ENCODE measurements at places on chromosomes 6 and 20.
A peak's percentile ranks its signal among the peaks of the same experiment; 100 is the strongest.

DNA sequence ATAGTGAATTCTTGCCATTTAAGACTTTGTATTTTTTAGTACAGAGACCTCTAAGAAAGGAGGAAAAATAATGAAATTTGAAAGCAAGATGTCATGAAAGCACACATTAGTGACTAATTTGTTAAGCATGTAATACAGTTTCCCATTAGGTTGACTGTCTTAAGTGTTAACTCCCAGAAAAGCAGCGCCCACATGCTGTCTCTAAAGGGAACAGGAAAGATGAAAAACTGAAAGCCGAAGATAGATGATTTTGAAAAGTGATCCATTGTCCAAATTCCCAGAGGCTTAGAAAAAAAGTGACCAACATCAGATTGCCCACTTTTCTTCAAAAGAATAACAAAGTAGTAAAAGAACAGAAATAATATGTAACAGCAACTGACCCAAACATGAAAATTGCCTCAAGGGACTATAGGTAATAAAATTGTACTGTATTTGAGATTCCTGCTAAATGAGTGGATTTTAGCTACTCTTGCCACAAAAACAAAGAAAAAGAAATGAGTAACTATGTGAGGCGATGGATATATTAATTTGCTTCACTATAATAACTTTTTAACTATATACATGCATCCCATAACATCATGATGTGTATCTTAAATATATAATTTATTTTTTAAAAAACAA, 83.2 kb upstream of the OGFRL1 start:
- DNase-seq: no peak

GRCh38 chr20:49572857-49573256, 4.9 kb upstream of the PTGIS start:
- no peak for DNase-seq

DNA sequence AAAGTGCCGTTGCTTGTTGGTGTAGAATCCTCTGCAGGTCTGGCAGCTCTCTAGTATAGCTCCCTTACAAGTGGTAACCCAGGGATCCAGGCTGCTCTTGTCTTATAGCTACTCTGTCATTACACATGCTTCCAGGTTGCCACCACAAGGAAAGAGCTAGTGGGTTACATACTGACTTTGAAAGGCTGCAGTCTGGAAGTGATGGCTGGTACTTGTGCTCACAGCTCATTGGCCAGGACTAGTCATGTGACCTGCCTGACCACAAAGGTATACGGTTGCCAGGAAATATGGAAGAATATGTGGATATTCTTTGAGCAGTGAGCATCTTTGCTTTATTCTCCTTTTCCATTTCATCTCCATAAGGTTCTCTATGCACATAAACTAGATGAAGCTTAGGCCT, 46.0 kb downstream of the RREB1 start:
- no peak for DNase-seq

DNA sequence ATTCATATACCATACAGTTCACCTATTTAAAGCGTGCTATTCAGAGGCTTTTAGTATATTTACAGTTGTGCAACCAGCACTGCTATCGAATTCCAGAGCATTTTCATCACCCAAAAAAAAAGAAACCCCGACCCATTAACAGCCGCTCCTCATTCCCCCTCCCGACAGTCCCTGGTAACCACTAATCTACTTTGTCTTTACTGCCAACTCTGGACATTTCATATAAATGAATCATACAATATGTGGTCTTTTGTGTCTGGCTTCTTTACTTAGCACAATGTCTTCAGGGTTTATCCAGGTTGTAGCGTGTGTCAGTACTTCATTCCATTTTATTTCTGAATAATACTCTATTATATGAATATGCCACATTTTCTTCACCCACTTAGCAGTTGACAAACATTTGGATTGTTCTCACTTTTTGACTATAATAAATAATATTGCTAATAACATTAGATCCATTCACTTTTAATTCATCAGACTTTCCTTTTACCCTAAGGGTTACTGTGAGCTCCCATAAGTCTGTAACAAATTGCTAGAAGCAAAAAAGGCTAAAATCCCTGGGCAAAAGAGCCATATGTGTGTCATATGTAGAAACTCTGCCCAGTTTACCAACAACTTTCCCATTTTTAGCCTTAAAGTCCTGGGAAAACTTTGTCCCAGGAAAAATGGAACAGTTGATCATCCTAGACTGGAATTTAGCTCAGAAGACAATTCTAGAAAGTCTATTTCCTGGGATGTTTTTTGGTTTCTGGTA, 23.2 kb upstream of the ROS1 start:
- DNase-seq: no peak

DNA sequence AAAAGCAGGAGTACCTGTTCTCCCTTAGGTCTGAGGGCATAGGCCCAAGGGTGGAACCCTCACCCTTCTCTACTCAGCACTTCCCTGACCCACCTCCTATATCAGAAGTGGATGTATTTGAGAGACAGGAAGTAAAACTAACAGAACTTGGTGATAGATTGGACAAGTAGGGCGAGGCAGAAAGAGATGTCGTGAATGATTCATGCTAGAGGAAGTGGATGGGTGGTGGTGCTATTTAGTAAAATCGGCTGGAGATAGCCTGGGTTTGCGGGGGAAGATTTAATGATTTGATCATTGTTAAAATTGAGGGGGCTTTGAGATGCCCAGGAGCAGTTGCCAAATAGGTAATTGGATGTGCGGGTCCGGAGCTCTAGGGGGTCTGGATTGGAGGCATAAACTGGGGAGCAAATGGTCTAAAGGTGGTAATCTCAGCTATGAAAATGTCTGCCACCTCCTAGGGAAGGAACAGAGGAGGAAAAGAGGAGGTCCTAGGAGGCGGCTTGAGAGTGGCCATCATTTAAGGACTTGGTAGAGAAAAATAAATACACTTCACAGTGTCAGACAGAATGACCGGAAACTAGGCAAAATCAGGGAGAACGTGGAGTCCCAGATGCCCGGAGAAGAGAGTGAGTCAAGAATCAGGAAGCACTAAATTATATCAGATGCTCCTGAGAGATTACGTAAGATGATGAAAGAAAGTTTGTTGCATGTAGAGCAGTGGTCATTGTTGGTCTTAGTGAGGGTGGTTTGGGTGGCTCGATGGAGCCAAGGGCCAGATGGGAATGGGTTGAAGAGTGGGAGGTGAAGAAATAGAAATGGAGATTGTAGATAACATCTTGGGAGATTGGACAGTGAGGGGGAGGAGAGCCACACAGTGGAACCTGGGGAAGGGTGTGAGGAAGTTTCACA, 142.0 kb downstream of the CEP57L1 start:
- peak; percentile 4 for DNase-seq

DNA sequence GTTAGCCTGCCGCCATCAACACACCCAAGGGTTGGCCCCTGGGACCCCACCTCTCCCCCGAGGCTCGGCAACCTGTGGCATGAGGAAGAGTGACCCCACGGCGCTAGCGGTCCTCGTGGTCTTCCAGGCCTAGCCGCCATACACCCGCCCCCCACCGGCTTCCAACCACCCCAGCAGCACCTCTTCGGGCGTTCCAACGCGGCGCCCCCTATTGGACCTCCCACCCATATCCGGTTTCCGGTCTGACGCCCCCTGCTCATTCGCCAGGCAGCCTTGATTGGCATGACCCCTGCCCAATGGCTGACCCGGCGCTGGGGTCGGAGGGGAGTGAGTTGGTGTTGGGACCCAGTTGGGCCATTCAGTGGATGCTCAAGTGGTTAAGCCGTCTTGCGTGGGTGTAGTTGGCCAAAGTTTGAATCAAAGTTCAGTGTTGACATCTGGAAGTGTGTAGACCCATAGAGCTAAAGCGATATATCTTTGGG, at the start of gene GNAS-AS1:
Gene GNAS-AS1, minus strand, starts transcription at position 210 of the 482 bp plus-strand sequence.
- DNase-seq: peak; percentile 91

DNA sequence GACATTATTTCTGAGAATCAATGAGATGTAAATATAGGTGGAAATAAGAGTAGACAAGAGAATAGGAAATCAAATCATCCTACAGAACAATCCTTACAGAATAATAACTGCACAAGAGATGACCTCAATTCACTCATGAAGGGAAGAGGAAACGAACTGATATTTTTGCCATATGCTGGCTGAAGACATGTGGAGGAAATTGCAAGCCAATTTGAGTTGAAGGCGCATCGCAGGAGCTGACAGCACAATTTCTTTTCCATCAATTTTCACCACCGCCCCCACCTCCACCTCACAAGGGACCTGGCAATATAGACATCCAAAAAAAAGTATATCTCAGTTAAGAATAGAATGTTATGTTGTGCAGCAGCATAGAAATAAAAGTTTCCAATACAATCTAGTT, 20.3 kb downstream of the CITED2 start:
- DNase-seq: no peak

GRCh38 chr6:157107915-157108651, 215.2 kb downstream of the TMEM242 start:
- DNase-seq: peak; percentile 23

GRCh38 chr20:53940360-53940702, 130.1 kb downstream of the BCAS1 start:
- DNase-seq: no peak

- DNase-seq: no peak
Measured at GRCh38 chr6:143332153-143332845, 118.2 kb downstream of the ADAT2 start.

DNA sequence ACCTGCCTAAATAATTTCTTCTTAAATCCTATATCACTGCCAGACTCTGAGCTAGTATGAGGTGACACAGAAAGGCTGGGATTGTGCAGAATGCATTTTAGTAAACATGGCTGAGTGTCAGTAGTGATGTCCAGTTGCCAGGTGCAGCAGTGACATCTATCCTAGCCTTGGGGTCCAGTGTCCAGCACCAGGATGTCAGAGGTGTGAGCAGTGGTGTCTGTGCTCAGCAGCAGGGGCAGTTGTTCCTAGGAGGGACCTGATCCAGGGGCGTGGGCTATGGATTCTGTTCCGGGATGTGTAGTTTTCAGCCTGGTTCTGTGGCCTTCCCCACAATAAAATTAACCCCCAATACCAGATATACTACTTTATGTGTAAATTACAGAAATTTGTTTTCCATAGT, 6.0 kb downstream of the HLA-C start:
- no peak for DNase-seq

DNA sequence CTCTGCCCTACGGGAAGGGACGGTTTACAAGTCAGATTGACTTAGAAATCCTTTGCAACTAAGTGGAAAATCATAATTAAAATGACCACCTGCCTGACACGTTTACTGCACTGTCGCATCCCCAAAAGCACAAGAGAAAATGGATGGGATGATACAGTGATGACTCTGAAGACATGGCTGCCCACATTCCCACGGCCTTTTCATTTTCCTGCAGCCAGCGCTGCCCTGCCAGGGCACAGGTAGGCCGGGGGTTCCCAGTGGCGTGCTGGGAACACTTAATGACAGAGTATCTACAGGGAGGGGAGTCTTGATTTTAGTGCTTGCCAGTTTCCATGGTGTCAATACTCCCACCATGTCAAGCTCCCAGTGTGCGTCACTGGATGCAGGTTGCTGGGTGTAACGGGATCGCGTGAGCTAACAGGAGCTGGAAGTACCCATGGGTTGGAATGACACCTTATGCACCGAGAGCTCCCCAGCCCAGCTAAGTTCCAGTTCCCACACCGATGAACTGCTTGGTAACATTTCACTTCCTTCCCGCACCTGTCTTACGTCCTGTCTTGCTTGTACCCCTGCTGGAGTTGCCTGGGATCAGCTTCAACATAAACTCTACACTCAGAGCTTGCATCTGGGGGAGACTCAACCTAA, 129.0 kb downstream of the ANKRD60 start:
- no peak for DNase-seq

DNA sequence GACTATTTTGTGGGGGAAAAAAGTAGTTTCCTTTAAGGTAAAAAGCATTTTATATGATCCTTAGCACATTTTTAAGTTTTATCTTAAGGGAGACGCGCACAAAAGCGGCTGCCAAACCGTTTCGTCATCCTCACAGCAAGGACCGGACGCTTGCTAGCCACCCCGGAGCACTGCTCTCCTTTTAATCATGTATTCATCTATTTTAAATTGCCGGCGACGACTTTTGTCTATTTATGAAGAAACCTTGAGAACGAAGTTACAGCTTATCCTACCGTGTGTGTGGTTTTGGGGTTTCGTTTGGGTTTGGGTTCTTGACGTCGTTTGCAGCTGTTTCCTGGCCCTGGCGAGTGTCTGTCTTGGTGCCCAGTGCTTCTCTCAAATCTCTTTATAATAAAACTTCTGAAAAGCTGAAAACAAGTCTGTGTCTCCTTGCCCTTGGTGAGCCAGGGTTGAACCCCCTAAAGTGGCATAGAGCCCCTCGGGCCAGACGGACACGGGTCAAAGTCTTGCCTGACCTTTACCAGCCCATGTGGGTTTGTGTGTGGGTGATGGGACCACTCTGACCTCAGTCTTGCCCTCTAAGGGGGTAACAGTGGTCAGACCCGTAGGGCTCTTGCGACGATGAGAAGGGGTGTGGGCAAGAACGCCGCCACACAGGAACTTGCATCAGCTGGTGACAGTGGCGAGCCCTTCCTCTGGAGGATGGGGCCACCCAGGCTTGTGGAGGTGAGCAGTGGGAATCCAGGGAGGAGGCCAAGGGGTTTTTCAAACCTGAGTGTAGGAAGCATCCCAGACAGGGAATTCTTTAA, 117.6 kb downstream of the JPH2 start:
- peak; percentile 66 for DNase-seq

GRCh38 chr20:44803383-44803941, 6.9 kb downstream of the RIMS4 start:
- no peak for DNase-seq

DNA sequence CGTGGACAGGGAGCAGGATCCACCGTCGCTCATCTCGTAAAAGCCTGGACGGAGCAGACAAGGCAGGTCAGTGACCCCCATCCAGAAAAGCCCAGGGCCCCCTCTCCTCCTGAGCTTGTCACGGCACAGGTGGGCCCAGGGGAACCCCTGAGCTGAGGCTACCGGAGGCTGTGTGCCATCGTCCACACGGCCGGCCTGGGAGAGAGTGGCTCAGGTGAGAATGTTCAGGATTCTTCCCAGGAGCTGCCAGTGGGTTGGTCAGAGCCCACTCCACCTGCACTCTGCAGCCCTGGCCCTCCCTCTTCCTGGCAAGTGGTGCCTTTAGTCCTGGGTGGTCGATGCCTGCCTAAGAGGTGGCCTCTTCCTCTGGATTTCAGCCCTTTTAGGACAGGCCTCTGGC, 9.2 kb downstream of the DACT2 start:
- DNase-seq: no peak

GRCh38 chr6:125867483-125867942, 76.8 kb downstream of the NCOA7 start:
- no peak for DNase-seq

DNA sequence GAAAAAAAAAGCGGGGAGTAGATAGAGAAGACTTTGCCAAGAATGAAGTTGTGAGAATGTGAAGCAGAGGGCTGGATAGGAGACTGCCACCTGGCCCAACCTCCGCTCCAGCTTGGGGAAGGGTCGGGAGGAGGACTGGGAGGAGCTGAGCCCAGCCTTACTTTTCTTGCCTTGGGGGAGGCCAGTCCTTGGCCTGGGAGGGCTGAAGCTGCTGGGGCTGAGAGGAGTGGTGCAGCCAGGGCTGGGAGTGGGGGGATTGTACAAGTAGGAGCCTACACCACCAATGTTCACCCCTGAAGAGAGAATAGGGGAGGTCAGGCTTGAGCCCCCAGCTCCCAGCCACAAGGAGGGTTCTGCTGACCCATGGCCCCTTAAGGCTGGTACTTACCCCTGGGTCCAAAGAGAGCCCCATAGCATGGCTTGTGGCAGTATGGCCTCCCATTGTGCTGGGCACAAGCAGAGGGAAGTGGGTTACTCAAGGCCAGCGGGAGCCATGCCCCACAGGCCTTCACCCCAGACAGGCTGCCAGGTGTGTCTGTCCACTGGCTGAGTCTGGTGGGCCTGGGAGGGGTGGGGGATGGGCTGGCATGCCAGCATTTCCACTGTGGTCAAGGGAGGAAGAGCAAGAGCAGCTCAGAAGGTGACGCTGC, 1.1 kb downstream of the CRIP3 start:
- DNase-seq: no peak

GRCh38 chr6:118383924-118384323, 164.2 kb upstream of the PLN start:
- no peak for DNase-seq

All from stimulated activated CD4-positive, alpha-beta T cell treated with anti-CD3 and anti-CD28 coated beads, Interleukin-15, amount 100 ng/mL, for 24 hours (primary cell).